ENCODE measurements at places on chromosomes 16 and 17.

DNA sequence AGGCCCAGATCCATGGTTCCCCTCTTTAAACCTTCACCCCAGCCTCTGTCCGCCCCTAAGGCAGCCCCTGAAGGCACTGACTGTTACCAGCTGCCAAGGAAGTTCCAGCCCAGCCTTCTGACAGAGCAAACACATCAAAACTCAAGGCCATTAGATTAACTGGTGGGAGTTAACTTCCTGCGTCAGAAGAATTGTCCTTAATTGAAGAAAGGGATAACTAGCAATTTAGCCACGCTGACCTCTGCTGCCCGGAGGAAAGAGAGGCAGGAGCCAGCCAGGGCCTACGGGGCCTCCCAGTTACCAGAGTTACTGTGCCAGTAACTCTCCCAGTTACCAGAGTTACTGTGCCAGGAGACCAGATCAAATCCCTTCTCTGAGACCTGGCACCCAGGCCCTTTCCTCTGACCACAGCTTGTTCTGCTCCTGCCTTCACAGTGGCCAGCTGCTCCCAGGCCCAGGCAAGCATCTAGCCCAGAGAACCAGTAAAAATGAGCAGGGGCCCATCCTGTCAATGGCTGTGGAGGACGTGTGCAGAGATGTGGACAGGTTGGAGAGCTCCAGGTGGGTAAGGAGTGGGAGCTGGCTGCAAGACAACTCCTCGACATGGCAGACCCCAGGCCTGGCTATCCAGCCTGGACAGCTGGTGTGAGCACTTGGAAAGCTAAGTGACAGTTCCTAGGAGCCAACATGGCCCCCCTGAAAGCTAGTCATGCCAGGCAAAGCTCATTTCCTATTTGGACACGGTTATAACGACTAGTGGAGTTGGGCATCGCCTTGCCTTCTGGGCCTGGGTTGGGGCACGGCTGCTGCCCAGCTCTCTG, 2.8 kb upstream of the PITPNM3 start:
- DNase-seq, result no peak

DNA sequence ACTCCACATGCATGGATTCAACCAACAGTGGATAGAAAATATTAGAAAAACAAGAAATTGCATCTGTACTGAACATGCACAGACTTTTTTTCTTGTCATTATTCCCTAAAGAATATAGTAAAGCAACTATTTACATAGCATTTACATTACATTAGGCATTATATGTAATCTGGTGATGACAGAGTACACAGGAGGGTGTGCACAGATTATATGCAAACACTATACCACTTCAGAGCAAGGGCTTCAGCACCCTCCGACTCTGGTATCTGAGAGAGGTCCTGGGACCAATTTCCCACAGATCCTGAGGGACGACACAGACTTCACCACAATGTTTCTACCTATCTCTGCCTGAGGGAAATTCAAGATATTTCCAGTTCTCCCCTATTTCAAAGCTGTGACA, 25.3 kb upstream of the KCTD5 start:
- DNase-seq, result no peak

GRCh38 chr16:30876867-30877266, 17.0 kb downstream of the BCL7C start:
- DNase-seq, result no peak

DNA sequence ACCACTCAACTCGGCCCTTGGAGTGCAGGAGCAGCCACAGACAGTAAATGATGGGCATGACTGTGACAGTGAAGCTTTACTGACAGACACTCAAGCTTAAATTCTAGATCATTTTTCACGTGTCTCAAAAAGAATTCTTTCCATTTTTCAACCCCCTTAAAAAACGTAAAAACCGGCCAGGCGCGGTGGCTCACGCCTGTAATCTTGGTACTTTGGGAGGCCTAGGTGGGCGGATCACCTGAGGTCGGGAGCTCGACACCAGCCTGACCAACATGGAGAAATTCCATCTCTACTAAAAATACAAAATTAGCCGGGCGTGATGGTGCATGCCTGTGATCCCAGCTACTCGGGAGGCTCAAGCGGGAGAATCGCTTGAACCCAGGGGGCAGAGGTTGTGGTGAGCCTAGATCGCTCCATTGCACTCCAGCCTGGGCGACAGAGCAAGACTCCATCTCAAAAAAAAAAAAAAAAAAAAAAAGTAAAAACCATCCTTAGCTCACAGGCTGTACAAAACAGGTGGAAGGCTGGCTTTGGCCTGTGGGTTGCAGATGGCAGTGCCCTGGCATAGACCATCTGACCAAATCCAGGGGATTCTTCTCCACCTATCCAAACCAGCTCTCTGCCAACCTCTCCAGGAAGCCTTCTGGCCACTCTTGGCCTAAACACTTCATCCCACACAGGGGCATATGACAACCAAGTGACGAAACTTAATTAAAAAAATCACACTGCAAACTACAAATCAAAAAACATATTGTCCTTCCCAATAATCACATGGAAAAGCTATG, 18.3 kb downstream of the TBC1D16 start:
- no peak for DNase-seq

GRCh38 chr16:86578611-86579267, 390 bp downstream of the FOXL1 start:
- DNase-seq, result no peak

DNA sequence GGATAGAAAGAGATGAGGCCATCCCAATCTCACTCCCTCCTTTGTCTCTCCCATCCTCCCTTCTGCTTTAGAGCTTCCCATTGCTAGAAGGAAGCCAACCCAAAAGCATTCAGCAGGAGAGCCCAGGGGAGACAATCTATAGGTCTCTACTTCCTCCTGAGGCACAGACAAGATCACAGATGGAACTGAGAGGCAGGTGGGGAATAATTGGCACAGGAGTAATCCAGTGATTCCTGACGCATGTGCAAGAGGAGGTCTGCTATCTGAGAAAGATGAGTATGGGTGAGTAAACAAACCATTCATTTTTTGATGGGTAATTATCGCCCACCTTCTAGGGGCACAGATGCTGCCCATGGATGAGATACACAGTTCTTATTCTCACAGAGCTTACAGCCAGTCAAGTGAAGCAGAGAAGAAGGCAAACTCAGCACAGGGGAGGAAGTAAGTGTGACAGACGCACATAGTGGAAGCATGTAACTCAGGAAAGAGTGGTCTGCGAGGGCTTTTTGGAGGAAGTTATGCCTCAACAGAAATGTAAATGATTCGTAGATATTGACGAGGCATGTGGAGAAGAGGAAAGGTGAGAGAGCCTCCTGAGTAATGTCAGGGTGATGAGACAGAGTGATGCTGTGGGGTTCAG, 88.9 kb upstream of the HLF start:
- no peak for DNase-seq

GRCh38 chr16:57935904-57936303, 35.0 kb downstream of the CNGB1 start:
- no peak for DNase-seq

GRCh38 chr16:24526701-24527495, 12.5 kb upstream of the RBBP6 start:
- DNase-seq, result no peak

DNA sequence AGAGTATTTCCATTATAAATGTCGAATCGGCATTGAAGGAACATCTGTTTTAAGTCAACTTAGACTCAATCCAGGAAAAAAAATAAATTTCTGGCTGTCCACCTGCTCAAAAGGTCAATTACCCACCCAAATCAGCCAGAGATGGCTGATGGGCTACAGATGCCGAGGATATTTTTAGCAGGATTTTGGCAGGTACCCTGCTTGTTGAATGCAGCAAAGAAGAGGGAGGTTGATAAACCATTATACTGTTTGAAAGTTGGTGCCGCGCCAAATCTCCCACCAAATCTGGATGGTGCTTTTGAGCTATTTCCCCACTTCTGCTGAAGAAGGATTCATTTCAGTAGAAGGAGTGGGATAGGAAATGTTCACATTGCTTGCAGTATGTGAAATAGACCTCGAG, 537.7 kb downstream of the MAF start:
- DNase-seq, result no peak

GRCh38 chr16:57961538-57961937, 9.4 kb downstream of the CNGB1 start:
- DNase-seq, result no peak

DNA sequence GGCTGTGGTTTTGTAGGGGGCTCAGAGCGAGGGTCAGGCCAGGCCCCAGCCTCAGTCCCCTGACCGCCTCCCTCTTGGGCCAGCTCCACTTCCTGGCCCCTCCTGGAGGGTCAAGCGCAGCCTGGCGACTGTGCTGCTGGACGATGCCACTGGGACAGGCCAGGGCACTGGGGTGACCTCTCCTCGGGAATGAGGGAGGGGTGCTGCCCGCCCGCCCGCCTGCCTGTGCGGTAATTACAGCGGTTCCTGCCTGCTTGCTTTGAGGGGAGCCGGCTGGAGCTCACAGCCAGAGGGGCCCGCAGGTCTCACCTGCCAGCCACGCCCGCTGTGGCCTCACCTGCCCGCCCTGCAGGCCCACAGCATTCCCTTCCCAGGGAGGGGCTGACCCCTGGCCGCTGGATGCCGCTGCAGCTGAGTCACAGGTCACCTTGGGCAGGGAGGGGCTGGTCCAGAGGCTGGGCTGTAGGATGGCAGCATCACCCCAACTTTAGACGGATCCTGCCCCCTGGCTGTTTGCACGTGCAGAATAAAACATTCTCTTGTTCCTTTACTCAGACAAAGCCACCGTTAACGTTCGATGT, 76.7 kb upstream of the CBX4 start:
- no peak for DNase-seq

- DNase-seq, result no peak
Measured at GRCh38 chr17:60442271-60443173, 20.2 kb downstream of the CHCT1 start.

GRCh38 chr16:4917117-4917516, 19.8 kb downstream of the PPL start:
- DNase-seq, result no peak

GRCh38 chr16:11973070-11973469, 3.5 kb upstream of the SNX29 start:
- DNase-seq, result no peak

DNA sequence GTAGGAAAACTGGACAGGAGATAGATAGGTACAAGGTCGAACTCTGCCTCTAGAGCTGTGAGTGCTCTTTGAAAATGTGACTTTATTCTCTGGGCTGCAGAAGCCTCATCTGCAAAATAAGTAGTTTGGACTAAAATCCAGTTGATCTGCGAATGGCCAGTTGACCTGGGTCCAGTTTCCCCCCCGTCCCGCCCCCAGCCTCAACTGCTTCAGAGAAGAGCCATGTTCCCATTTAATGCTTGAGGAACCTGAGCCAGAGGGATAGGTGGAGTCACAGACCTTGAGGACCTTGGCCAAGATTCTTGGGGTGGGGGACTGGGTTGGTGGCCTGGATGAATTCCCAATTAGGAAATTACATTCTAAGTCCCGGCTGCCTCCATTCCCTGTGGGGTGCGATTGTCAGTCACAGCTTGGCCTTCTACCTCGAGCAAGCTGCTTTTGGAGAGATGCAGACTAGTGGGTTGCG, 14.1 kb downstream of the TBX2 start:
- DNase-seq, result peak; percentile 4

DNA sequence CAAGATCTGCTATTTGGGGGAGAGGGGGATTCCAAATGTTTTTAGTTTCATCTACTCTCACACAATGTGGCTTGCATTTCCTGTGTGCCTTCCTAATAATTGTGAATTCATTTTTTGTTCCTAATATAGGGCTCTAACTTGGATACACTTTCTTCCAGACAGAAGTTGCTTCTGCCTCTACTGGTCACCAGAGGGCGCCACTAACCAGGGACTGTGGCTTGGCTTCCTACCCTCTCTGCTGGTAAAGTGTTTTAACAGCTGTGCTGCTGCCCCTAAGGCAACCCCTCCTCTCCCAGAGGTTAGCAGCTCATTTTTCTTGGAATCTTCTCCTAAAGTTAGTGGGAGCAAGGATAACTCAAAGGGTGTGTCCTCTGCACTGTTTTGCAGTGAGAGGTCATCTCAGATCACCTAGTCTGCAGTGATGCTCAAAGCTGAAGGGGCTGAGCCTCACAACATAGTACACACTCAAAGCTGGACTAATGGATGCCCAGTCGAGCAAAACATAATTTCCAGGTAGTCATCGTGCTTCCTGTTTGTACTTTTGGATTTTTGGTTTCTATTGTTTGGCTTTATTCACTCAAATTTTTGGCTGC, 5.0 kb upstream of the PRSS54 start:
- no peak for DNase-seq

GRCh38 chr16:50282010-50282538, 15.7 kb downstream of the ADCY7 start:
- DNase-seq, result no peak

GRCh38 chr16:86118467-86119307, 219.7 kb downstream of the IRF8 start:
- no peak for DNase-seq

DNA sequence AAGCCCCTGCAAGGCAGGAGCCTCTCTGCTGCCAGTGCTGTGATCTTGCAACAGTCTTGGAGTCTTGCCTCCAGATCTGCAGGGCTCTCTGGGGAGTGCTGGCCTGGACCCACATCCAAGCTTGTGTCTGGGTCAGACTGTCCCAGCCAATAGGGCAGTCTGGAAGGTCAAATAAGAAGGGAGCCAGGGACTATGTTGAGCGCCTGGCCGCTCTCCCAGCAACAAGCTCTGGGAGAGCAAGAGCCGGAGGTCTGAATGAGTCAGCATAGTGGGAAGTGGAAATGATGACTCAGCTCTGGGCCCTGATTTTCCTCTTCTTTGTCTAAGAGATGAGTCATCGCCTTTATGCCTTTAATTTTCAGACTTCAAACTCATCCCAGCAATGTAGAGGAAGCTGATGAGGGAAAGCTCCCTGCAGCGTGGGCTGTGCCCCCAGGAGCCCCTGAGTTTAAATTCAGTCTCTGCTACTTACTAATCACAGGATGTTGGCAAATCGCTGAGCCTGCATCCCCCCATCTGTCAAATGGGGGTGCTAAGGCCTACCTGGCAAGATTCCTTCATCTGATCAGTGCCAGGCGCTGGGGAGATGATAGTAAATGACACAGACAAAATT, 43.6 kb upstream of the HAPSTR1 start:
- DNase-seq, result peak; percentile 40

DNA sequence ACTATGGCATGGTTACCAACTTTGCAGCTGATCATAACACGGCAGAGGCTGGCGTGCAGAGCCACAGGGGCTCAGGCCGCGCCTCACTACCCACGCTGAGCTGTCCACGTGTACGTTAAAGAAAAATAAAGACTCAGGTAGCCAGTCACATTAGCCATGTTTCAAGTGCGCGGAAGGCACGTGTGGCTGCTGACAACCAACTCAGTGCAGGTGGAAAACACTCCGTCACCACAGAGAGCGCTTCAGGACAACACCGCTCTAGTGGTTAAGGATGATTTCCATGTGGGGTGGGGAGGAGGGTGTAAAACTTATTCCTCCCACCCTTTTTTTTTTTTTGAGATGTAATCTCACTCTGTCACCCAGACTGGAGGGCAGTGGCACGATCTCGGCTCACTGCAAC, 33.8 kb downstream of the ZCCHC14 start:
- DNase-seq, result no peak

- no peak for DNase-seq
Measured at GRCh38 chr16:71671165-71671564, 45.2 kb downstream of the MARVELD3 start.

GRCh38 chr17:39118674-39119419, 32.6 kb downstream of the PLXDC1 start:
- no peak for DNase-seq

- no peak for DNase-seq
Measured at GRCh38 chr17:69348429-69348828, 21.5 kb upstream of the ABCA5 start.

- no peak for DNase-seq
Measured at GRCh38 chr17:21028192-21028591, 14.6 kb downstream of the USP22 start.

- DNase-seq, result no peak
Measured at GRCh38 chr16:66926961-66927436, 1.7 kb upstream of the RRAD start.

GRCh38 chr17:62167076-62167475, 102.0 kb upstream of the MED13 start:
- no peak for DNase-seq

- DNase-seq, result no peak
Measured at GRCh38 chr16:4611337-4612021, 3.2 kb downstream of the UBALD1 start.
